ENCODE measurements at places on chromosomes 11 and 22.

GRCh38 chr11:26297189-26297975 is 34.5 kb upstream of the ANO3 start:
- no peak for DNase-seq

DNA sequence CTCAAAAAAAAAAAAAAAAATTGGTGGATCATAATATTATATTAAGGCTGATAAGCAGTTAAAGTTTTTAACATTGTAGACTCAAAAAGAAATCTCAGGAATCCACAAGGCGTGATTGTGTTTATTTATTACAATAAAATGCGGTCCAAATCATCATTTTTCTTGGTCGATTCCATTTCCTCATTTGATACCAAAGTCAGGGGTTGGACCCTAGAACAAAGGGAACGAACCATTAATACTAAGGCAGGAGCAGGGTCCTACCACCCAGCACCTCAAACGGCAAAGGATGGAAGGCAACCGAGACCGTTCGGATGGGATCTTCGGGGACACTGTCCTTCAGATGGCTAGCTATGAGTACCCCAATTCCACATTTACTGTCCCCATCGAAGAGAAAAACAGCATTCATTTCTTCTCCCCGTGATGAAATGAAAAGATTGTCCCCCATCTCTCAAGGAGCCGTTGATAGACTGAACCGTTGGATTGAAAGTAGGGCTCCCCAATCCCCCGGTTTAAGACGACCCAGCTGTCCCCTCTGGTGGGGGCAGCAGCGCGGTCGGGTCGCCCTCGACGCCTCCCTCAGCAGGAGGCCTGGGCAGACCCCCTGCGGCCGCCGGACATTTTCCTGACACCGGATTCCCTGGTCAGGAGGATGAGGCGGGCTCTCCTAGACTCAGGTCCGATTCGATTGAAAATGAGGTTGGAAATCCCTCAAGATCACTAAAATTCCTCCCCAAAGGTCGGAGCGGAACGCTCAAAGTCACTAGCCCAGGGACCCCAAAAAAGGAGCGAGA is 607 bp downstream of the DMC1 start:
- DNase-seq, result no peak

DNA sequence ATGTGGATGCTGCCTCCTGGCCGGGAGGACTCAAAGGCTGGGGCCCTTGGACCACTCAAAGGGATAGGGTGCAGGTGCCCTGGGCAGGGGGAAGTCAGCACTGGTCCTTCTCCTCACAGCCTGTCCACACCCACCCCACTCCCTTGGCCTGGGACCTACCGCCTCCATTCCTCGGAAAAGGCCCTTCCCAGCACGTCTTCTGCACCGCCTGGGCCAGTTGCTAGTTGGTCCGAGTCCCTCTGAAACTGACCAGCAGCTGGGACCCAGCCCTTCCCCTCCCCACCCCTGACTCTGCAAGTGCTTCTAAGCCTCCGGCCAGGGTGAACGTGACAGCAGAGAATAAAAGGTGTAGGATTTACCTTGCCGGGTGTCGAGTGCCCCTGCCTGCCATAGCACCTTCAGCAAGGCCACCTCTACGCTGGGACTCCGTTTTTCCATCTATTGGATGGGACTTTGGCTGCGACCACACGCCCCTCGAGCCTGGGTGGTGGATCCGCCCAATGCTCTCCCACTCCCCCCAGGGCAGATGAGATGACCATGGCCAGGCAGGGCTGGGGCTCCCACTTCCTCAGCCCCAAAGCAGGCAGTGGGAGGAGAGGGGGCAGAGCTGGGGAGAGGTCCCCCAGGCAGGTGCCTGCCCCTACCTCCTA is 37.3 kb downstream of the OSBPL5 start:
- DNase-seq, result no peak

DNA sequence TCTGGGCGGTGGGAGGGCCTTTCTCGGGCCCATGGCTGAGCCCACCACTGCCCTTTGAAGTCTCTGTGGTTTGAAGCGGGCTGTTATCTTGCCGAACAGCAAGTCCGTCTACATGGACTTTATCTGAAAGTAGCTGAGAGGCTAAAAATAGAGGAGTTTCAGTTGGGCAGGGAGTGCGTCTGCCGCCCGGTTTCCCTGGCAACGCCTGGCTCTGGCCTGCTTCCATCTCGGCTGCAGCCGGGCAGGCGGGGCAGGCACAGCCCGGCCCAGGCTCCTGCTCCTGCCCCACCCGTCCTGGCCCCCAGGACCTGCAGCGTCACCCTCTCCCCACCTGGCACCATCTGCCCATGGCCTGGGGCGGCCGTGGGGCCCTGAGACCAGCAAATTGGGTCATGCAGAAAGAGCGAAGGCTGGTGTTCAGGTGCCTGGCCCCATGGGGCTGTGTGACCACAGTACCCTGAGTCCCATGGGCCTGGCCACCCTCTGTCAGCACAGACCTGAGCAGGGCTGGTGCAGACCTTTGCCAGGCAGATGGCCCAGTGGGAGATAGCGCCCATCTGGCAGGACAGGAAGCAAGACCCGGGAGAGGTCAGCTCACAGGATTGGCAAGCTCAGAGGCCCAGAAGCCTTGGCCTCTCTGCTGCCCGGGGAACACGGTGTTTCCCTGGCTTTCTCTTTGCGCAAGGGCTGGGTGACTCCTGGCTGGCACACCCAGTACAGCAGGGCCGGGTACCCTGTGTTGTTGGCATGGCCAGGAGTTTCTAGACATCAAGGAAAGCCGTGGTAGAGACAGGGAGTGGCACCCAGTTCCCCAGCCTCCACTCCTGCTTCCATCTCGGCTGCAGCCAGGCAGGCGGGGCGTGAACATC is 79.1 kb upstream of the KCNQ1OT1 start:
- DNase-seq, result no peak

DNA sequence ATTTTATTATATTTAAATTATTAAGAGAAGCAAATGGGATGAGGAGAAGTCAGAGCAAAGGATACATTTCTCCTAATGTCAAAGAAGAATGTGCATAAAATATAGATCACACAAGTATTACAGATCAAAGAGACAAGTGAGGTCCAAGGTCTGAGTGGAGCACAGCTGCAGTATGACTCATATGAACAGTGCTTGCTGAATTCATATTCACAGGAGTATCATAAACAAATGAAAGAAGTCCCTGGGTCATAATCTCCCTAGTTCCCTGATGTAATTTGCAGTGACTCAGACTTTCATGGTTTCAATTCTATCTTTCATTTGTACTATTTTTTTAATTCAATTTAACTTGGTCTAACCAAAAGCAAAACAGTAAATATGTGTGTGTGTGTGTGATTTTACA is 499.0 kb upstream of the CCDC179 start:
- DNase-seq, result no peak

DNA sequence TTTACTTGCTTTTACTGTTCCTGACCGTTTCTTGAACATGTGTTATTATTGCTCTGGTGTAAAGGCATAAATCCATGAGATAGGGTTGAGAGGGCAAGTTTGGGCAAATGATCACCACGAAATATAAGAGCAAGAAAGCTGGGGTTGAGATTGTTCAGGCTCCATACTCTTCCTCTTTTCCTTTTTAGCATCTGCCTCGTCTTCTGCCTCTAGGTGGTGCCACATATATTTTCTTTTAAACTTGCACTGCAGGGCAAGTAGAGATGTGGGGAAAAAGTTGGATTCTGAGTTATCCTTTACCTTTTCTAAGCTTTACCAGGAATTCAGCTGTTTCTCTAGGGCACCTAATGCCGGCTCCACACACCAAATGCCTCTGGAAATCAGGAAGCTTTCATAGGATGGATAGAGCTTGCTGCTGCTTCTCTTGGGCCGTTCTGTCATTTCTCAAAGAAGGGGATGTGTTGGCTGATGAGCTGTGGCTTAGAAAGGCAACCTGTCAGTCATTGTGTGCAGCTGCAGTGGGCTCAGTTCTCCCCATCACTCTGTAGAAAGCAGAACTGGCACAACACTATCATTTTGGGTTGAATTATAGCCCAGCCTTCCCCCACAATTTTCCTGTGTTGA is 98.2 kb downstream of the LDLRAD3 start:
- DNase-seq, result no peak

DNA sequence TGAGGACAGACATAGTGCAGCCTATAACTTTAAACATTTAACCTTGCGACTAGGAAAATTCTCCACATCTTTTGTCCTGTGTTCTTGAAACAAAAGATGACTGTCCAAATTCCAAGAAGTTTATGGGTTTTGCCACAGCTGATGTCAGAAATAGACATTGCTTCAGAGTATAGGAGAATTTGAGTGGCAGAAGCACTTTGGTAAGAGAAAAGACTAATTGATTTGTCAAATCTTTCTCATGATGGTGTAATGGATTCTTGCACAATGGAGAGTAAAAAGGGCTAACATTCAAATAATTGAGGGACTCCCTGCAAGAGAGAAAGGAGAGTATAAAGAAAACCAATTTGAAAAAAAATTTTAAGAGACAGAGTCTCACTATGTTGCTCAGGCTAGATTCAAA is 25.3 kb downstream of the C11orf58 start:
- no peak for DNase-seq

GRCh38 chr22:32532820-32533128 is 58.2 kb downstream of the FBXO7 start:
- no peak for DNase-seq

DNA sequence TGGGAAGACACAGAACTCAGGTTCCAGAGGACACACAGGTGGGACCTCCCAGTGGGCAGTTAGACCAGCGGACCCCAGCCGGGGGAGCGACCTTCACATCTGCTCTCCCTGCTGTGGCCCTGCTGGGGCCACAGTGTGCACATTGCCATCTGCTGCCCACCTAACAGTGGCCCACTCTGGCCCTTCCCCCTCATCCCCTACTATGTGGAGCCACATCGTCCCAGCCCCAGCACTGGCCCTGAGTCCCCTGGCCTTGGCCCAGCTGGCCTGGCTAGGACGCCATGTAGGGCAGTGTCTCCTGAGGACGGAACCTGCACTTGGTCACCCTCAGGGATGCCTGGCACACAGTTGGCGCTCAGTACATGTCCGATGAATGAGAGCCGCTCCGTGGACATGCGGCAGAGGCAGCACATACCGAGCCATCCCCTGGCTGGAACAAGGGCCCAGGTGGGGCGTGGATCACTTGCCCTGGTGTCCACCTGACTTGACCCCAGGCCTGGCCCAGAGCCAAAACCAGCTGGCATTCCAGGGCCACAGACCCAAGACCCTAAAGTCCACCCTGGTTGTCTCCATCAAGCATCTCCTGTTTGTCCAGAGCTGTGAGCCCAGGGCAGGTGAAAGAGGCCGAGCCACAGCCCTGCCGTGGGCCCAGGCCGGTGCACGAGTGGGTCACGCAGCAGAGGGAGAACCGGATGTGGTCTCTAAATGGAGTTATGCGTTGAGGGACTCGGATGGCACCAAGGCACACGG is 93.1 kb upstream of the FGF3 start:
- no peak for DNase-seq

GRCh38 chr11:103007521-103007920 is 52.0 kb upstream of the MMP13 start:
- no peak for DNase-seq

DNA sequence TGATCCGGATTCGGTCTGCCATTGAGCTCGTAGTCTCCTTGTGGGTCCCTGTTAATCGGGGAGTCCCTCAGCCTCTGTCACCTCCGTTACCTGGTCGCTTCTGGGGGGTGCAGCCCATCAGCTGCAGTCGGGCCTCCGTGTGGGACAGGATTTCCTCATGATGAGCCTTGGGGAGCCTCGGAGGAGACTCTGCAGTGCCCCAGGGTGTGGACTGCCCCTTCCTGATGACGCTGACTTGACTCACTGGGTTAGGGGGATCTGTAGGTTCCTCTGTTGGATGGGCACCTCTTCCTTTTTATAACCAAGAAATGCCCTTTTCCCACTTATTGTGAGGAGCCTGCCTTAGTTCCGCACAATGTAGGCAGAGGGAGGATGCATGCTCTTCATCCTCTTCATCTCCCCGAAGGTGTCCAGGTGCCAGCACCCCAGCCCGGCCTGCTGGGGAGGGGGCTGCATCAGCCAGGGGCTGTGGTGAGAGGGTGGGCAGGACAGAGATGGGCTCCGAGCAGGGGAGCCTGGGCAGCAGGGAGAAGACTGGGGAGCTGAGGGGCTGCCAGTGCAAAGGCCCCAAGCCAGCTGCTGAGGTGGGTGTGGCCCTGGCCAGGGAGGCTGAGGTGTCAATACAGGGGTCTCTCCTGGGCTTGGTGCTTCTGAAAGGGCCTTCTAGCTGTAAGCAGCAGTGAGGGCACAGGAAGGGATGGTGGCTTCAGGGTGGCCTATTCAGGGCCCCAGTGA is 13.5 kb upstream of the TTLL8 start:
- DNase-seq, result no peak

DNA sequence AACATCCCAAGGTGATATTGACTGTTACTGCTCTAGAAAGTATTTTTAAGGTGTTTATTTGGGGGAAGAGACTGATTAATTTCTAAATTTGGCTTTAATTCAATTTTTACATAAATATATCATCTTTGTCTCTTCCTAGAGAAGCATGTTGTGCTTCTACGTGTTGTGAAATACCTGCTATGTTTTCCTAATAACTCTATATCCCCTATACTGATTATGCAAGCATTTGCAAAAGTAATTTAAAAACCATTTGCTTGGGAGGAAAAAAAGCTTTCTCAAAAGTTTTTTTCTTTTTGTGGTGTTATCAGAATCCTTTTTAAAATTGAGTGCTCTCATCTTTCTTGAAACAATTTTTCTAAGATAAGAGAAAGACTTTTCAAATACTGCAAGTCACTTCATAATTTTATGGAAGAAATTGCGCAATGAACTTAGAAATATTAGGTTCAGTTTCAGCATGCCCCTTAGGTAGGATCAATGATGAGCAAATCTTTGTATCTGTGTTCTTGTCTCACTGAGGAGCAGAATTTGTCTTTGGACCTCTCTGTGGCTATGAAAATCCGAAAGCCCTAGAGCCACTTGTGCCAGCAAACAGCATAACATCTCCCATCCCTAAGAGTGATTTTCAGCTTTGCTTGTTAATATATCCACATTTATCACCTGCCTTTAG is 7.4 kb upstream of the BLID start:
- DNase-seq, result no peak

- peak; percentile 76 for DNase-seq
Observed at GRCh38 chr22:39388261-39389011, 11.1 kb upstream of the TAB1 start.

- DNase-seq, result no peak
Observed at GRCh38 chr11:102470251-102470650, 17.7 kb upstream of the TMEM123 start.

DNA sequence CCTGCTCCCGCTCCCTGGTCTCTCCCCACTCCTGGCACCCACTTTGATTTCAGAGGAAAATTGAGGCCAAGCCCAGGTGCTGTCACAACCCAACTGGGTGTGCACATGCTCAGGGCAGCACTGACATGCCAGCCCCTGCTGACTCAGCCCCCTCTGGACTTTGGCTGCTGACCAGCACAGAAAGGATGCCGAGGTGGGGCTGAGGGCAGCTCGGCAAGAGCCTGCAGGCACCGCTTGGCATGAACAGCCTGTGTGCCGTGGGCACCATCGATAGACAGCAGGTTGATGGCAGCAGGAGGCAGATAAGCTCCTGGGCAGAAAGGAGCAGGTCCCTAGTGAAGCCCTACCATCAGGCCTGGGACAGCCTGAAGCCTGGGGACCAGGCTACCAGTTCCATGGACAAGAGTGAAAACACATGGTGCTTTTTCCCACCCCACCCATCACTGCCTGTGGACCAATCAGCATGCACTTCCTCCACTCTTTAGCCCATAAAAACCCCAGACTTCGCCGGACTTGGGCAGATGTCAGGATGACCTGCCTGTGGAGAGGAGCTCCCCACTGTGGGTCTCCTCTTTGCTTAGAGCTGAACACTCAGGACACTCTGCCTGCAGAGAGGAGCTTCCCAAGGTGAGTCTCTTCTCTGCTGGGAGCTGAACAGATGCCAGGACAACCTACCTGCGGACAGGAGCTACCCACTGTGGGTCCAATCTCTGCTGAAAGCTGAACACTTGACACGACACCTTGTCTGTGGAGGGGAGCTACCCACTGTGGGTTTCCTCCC is 832.3 kb downstream of the DLG2 start:
- no peak for DNase-seq

GRCh38 chr22:17846326-17846992 is 72.2 kb upstream of the BID start:
- DNase-seq, result no peak

Data from T-helper 2 cell treated with Interferon-gamma antibody and Interleukin-4, amounts not matched to agents 5 μg/mL and 100 μg/mL, for 36 hours (primary cell).